ENCODE measurements at places on chromosomes 16 and 17. TPM values are rescaled to one million over a fixed set of nuclear protein-coding genes. Genes with fewer than 3 reads are reported as not detected.

The TMC5 gene
- total RNA-seq = 0.38 TPM

The CLEC3A gene
- total RNA-seq = not detected

The CDIPT gene
- 68.6 TPM for total RNA-seq

The NPIPA8 gene
- 0.49 TPM for total RNA-seq

The KRTAP29-1 gene
- not detected for total RNA-seq

The CENPT gene
- 20.2 TPM for total RNA-seq

The E2F4 gene
- 35.9 TPM for total RNA-seq

The KRT25 gene
- total RNA-seq = not detected

The CHD9NB gene
- 0.77 TPM for total RNA-seq

The ZMYND15 gene
- 0.08 TPM for total RNA-seq

The UMOD gene
- total RNA-seq = not detected

The BHLHA9 gene
- total RNA-seq = not detected

The MGAT5B gene
- total RNA-seq = 0.08 TPM

The CD300E gene
- total RNA-seq = 0.30 TPM

The YBX2 gene
- total RNA-seq = 0.77 TPM

The KLHDC4 gene
- total RNA-seq = 11.7 TPM

The PLCG2 gene
- total RNA-seq = 5.6 TPM

The P3H4 gene
- 6.0 TPM for total RNA-seq

The BCKDK gene
- total RNA-seq = 75.9 TPM

The FBXW10 gene
- 0.08 TPM for total RNA-seq

The NPB gene
- total RNA-seq = 0.19 TPM

The PMFBP1 gene
- total RNA-seq = 0.05 TPM

The CLEC10A gene
- total RNA-seq = 2.9 TPM

The DLX4 gene
- total RNA-seq = not detected

The MT1B gene
- total RNA-seq = not detected

The ALOX12B gene
- not detected for total RNA-seq

The ARL4D gene
- total RNA-seq = 7.1 TPM

The SLC38A8 gene
- total RNA-seq = not detected

The CD300H gene
- total RNA-seq = not detected

The PERCC1 gene
- total RNA-seq = not detected

The HIGD1B gene
- 18.3 TPM for total RNA-seq

The TRAF4 gene
- total RNA-seq = 3.5 TPM

The HBM gene
- not detected for total RNA-seq

The TPSAB1 gene
- total RNA-seq = 3.6 TPM

The OTOP3 gene
- not detected for total RNA-seq

The G6PC1 gene
- total RNA-seq = not detected

The KRTAP4-4 gene
- not detected for total RNA-seq

The ABCA10 gene
- total RNA-seq = 4.2 TPM

The ZFP3 gene
- total RNA-seq = 11.0 TPM

The PRKCA gene
- 5.6 TPM for total RNA-seq

The MYO15A gene
- 0.25 TPM for total RNA-seq

The CLUH gene
- total RNA-seq = 181 TPM

The KRT33A gene
- total RNA-seq = not detected

The FOXL1 gene
- total RNA-seq = 0.38 TPM

The KRT13 gene
- total RNA-seq = not detected

The TSPOAP1 gene
- 12.8 TPM for total RNA-seq

The CMTM2 gene
- total RNA-seq = not detected

The ZSCAN10 gene
- total RNA-seq = not detected

The SRCIN1 gene
- 2.0 TPM for total RNA-seq

The ENDOV gene
- total RNA-seq = 11.3 TPM

The SAP30BP gene
- 47.2 TPM for total RNA-seq

The GAST gene
- not detected for total RNA-seq

The ZNF778 gene
- 8.7 TPM for total RNA-seq
